Fibroblast of skin of left biceps (primary cell): ENCODE measurements at places on chromosomes 5 and 9.

- DNase-seq, result no peak
Measured at GRCh38 chr9:109699019-109699418, 81.0 kb upstream of the PALM2AKAP2 start.

DNA sequence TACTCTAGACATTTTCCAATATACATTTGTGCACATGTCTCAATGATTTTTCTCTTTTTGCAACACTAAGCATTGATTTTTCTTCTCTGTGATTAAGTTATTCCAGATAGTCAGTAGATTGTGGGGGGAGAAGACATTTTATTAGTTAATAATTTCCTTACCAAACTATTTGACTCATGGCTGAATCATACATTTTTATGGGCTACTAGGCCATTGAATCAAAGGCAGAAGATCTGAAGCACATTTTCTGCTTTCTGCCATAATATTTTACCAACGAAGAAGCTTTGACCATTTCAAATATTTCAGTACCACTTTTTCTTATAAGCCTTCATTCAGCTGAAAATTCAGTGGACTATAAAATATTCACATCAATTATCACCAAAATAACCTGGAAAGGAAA is 175.6 kb downstream of the IRX2 start:
- peak; percentile 29 for DNase-seq

GRCh38 chr5:43152946-43153345 is 32.2 kb downstream of the ZNF131 start:
- DNase-seq, result peak; percentile 8

- DNase-seq, result peak; percentile 95
Measured at GRCh38 chr5:140710899-140711552, 10.8 kb downstream of the ZMAT2 start.

GRCh38 chr9:32431940-32432555 is 47.6 kb downstream of the ACO1 start:
- no peak for DNase-seq

DNA sequence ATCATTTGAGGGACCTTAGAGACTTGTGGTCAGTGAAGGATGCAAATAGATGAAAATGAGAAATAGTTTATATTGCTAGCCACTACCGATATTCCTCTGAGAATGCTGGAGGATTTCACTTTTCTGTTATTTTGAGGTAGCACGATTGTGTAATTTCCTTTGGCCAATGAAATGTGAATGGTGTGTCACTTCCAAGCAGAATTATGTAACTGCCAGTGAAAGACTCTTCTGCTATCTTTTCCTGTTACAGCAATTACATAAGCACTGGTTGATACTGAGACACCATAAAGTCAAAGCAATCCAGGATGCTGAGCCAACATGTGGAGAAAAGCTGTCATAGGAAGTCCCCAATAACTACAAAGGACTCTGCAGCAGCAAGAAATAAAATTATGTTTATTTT is 3.6 kb upstream of the PCDHA2 start:
- DNase-seq, result no peak

DNA sequence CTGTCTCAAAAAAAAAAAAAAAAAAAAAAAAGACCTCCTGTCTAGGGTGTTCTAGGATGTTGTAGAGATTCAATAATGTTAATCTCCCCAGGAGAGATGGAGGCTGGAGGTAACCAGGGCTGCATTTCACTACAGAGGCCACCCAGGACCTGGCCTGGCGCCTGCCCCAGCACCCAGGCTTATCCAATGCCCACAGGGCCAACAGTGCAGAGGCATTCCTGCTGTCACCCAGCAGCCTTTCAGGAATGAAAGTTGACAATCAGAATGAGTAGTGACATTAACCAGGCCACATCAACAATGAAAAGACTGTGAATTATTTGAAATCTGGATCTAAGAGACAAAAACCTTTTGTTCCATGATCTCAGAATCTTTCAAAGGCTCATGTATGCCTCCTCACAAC is 36.2 kb upstream of the GABRP start:
- DNase-seq, result no peak

GRCh38 chr5:80757290-80757689 is 102.5 kb upstream of the DHFR start:
- DNase-seq, result no peak

DNA sequence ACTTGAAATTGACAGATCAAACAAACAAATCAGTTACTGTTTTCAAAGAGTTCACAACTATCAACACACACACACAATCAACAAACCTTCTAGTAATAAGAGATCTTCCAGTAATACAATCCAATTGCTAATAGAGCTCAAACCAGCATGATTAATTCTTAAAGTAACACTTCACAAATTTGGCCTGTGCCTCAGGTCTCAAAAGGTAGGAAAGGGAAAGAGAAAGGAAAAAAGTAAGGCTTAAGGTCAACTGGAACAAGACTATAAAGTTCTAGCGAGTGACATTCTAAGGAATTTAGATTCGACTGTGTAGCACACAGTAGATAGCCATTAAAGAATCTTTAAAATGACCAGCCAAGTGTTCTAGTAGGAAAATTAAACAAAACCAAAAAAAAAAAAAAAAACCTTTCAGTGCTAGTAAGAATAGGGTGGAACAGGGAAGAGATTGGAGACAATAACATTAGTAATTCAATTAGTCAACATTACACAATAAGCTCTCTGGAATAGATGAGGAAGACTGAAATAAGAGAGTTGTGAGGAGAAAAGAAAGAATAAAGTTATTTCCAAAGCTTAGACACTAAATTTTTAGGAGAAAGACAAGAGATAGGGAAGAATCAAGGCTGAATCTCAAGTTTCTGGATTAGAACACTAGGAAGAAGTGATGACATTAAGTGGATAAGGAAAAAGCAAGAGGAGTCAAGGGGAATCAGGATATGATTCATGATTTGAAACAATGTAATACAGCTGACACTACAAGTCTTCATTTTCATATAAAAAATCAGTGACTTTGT is 86.1 kb downstream of the FBXL17 start:
- no peak for DNase-seq

DNA sequence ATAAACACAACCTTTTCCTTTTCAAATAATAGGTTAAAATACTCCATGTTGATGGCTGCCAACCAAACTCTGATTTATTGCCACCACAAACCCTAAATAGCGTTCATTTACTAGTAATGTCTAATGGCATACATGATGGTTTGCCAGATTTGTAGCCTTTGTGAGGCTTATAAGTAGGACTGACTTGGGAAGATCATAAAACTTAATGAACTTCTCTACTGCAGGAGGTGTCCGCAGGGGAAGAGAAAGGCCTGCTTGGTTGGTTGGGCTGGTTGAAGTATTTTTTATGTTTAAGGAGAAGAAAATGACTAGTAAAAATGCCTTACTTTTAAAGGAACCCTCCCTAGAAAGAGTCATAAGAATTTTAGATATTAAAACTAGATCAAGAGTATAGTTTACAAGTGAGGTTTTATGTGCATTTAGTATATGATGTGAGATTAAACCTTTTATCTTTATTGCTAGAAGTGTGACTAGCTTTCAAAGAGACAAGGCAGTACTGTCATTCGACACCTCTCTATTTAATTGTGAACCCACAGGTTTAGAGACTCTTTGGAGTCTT is 5.0 kb downstream of the PBX3 start:
- DNase-seq, result no peak

DNA sequence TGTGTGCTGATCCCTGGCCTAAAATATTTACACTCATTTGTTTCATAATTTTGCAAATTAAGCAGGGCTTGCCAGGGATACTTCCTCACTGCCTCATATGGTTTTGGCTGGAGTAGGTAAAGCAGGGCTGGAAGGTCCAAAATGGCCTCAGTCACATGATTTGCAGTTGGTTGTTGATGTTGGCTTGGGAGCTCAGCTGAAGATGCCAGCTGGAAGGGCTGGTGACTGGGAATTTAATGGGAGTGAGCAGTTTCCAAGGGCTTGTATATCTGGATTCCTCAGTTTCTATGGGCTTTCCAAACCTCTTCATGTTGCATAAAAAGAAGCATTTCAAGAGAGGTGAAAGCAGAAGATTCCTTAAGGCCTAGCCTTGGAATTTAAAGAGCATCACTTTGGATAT is 729.3 kb downstream of the CDH18 start:
- no peak for DNase-seq

DNA sequence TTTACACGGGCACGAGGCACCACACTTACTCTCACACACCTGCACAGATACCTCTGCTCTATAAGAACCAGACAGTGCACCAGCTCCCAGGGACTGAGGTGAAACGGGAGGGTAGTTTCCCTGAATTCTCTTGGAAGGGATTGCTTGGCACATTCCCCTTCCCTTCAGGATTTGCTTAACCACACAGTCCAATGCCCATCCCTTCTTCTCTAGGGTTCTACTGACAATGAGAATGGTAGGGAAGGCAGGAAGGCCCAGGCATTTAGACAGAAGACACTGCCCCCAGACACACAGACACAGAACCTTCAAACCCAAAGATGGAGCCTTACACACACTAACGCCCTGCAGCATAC is 704 bp upstream of the LHX6 start:
- no peak for DNase-seq

DNA sequence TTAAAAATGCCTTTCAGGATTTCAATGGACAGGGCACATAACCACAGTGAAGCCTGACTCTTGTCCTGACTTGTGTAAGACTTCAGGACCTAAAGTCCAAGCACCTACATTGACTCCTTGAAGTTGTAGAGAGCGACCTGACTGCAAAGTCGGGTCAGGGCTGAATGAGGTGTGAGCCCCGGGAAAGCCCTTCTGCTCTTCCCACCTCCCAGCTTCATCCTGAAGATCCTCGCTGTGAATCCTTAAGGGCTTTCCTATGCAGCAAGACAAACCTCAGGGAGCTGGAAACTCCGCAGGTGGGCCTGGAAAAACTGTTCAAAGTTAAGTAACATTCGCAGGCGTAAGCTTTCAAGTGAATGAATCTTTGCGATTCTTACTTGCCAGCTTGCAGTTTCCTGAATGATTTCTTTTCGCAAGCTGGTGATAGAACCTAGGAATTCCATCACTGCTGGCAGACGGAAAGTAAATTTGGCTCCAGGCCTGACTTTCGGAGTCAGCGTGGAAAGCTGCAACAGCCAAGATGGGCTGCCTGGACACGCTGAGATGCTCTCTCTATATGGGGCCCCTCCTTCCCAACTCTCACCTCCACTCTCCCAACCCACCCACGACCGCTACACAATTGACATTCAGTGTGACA is 10.9 kb downstream of the SEMA5A start:
- DNase-seq, result no peak

DNA sequence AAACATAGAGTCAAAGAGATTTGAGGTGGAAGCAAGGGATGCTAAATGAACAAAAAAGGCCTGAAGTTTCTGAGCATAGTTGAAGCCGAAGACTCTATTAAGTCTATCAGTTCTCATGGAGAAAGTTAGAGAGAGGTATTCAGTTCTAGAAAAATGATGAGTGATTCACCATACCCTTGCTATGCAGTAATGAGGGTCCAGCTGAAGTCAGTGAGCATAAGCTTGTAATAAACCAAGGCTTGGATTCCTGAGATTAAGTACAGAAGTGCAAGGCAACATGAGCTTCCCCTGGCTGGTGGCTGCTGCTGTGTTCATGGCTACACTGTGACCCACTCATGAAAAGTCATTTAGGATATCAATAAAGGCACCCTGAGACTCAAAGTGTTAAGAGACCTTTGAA is 129.7 kb upstream of the MTAP start:
- DNase-seq, result no peak

DNA sequence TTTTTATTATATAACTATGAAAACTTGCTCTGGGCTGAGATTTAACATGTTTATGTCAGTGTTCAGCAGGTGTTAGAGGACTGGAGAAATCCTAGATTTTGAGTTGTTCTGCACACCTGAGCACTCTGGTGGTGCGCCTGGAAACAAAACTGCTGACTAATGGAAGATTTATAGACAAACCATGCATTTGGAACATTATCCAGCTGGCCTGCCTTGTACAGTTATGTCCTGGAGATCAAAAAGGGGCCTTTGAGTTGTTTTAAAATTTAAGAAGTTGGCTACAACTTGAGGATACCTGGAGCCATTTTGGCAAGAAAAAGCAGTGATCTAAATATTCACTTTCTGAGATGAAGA is 5.7 kb upstream of the ARHGEF28 start:
- no peak for DNase-seq

GRCh38 chr9:93134740-93135444 is 841 bp upstream of the NINJ1 start:
- no peak for DNase-seq

DNA sequence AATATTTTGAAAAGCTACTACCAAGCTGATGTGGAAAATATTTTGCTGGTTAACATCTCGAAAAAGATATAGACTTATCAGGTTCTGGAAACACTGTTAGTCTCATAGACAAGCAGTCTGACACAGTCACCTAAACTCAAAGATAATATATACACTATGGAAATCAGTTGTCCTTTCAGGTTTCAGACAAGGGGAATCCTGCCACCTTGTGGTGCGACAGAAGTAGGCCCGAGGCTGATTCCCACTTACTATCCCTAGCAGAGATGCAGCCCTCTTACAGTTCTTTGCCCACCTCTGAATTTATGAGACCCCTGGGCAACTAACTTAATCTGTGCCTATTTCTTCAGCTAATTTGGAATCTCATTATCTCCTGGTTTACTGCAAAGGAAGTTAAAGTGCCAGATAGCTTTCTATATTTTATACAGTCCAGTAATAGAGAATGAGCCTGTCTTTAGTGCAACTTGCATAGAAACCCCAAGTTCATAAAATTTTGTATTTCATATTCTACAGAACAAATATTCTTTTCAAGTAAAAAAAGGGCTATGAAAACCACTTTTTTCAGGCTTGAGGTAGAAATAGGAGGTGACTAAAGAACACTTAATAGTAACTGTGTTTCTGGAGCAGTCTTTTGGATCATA is 16.9 kb downstream of the RAD1 start:
- peak; percentile 24 for DNase-seq

DNA sequence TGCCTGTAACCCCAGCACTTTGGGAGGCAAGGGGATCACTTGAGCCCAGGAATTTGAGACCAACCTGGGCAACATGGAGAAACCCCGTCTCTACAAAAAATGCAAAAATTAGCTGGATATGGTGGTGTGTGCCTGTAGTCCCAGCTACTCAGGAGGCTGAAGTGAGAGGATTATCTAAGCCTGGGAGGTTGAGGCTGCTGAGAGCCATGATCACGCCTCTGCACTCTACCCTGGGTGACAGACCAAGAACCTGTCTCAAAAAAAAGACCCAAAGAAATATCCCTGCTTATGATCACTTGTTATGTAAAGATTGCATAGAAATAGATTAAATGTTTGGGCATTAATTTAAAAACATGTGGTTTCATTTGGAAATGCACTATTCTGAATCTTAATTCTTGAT is 125.1 kb downstream of the UGCG start:
- no peak for DNase-seq

DNA sequence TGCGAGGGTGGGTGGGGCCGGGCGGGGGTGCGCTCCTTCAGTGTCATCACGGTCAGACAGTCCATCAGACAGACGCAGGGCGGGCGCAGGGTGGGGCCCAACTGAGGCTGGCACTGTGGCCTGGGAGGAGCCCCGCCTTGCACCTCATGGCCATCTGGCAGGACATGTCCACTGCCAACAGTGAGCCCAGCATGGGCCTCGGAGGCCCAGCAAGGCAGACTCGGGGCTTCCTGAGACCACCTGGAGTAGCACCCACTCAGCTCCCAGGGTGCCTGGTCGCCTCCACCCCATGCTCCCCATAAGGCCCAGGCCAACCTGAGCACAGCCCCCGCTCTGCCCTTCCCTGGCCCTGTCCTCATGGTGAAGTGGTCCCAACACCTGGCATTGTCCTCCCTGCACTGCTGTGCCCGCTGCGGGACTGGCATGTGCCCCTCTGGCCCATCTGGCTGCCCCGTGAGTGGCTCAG is 8.5 kb upstream of the GPSM1 start:
- no peak for DNase-seq
